ENCODE measurements at places on chromosomes 7 and 10.

DNA sequence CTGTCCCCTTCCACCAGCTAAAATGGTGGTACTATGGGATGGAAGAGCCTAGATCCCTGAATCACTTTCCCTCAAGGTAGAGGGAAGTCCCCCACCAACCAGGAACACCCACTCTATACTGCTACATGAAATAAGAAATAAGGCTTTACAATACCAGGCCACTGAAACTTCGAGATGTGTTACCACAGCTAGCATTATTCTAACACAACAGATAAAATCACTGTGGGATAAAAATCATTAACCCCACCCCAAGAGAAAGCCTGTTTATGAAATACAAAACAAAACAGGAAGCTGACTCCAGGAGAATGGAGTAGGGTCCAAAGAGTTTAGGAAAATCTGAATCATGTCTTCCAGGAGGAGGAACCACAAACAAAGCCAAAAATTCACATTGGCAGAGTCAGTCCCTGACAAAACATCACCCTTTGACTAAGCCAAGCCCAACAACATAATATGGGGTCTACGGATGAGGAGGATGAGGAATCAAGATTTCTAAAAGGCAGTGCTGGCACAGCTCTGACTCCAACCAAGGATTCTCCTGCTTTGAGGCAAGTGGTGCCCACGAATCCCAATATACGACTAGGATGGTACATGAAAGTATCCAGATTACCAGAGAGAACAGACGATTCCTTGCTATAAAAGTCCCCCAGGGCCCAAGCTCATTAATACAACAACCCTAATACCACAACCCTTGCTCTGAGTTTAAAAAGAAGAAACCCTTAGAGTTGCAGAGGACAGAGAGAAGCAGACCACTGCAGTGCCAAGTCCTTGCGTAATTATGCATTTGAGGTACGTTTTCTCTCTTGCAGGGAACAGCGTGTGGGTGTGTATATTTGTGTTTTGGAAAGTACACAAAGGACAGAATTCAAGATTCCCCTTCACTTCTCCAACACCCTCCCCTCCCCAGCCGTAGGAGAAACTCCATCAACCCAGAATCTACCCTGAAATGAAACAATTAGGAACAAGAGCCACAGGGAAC, 23.7 kb downstream of the XPNPEP1 start:
- no peak for DNase-seq

DNA sequence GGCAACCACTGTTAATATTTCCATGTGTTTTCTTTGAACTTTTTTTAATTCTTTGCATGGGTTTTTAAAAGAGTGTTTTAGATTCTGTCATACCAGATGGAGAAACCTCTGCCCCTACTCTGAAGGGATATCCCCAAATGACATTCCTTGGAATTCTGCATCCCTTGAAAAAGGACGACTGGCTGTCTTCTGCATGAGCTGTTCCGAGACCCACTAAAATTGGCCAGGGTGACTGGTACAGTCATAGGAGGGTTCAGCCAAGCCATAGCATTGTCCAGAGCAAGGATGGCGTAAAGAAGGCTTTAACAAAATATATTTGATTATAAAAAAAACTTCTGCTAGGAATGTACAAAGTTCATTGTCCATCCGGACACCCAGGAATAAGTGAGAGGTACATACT, 952.9 kb downstream of the NRG3 start:
- no peak for DNase-seq

DNA sequence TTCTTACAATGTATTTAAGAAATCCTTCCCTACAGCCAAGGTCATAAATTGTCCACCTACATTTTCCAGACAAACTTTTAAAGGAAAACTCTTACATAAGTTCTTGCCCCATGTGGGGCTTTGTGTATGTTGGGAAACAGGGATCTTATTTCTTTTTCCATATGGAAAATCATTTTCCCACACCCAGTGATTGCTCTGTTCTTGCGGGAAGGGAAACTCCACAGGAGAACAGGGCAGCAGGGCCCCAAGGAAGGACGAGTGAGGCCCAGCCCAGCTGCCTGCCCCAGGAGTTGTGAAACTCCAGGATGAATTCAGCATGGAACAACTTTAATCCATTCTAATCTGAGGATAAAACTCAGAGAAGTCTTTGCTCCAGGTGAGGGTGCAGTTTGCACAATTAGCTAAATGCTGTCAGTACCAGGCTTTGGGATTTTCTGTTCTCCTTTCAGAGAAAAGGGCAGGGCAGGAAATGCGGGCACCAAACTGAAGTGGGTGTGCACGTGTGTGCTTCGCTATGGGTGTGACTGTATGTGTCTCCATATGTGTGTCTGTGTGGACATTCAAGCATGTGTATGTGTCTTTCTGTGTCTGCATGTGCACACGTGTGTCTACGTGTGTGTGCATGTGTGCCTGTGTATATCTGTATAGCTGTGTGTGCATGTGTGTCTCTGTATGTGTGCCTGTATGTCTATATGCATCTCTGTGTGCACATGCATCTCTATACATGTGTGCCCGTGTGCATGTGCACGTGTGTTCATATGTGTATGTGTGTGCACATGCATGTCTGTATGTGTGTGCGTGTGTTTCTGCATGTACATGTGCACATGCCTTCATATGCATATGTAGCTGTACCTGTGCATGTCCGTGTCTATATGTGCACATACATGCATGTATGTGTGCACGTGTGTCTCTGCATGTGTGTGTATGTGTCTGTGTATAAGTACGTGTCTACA, 102.0 kb upstream of the FAM20C start:
- no peak for DNase-seq

GRCh38 chr7:46838463-46838862, 743.4 kb downstream of the TNS3 start:
- no peak for DNase-seq

DNA sequence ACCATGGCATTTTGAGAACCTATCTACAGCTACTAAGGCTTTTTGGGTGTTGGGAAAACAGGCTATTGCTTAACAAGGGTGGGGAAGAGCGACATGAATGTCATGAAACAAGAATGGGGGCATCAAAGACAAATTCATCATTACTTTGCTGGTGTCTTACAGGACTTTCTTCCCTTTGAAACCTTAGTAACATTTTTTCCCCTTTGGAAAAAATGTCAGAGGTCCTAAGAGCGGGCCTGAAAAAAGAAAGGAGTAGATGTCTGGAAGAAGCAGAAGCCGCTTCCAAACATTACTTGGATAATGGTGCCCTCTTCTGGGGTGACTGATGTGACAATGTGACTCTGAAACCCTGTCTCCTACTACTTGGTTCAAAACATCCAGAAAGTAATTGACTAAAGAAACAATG, 3.8 kb upstream of the DDX50 start:
- DNase-seq, result no peak

DNA sequence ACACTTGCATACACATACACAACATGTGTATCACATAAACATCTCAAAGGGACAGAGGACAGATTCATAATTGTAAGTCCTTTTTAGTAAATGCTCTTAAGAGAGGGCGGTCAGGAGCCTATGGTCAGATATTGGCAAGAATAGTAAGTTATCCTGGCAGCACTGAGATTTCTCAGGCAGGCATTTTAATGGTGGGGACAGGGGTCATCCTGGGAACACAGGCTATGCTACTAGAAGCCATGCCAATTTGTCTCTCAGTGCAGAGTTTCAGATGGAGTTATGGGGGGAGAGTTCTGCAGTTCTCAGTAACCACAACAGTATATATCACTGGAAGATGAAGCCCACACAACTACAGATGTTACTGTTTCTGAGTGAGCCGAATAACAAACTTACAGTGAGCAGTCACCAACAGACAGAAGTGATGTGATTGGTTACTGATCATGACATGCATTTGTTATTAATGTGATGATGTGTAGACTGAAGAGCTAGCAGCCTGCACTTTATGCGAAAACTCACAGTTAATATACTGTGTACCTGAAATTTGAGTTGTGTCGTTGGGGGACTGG, 16.4 kb downstream of the ZNF487 start:
- no peak for DNase-seq

- DNase-seq, result no peak
These were observed 48.6 kb downstream of the GTF2IRD1 start for GRCh38 chr7:74502216-74502891.

DNA sequence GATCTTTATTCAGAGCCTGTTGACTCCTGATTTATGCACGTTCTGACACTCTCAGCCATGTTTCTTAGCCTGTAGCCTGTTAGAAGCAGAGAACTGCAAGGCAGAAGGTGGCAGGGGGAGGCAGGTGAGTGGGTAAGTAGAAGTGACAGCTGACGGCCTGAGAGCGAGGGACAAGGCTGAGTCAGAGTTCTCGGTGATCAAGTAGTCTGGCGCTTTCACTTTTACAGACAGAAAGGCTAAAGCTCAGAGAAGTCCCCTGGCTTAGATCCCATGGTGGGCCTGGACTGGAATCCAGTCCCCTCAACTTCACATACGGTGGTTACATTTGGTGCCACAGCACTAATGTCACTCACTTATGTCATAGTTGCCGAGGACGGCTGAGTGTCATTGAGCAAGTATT, 139.0 kb downstream of the TACC2 start:
- DNase-seq, result no peak
